Cerebellar nuclear complex (tissue), 1 donor: ENCODE measurements at places on chromosomes 6 and 20.

DNA sequence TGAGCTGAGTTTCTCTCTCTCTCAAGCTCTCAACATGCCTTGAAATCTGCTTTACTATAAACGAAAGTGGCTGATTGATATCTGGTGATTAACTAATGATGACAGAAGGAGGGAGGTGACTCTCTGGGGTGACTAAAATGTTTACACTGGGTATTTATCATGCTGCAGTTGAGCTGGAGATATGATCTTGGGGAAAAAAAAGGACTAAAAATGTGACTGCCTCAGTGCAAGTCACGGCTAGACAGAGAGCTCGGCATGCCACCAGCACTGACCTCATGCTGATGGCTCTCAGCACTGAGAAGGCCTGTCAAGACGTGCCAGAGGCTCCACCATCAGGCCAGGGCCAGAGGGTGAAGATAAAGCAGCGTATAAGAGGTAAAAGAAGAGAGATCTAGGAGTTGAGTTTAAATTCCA, 103.1 kb upstream of the SPACA1 start:
- peak; percentile 2 for DNase-seq

- DNase-seq: peak; percentile 5
Measured at GRCh38 chr6:149895833-149896271, 2.1 kb downstream of the RAET1E start.

- DNase-seq: no peak
Measured at GRCh38 chr20:24665196-24665595, 195.8 kb downstream of the SYNDIG1 start.

- DNase-seq: no peak
Measured at GRCh38 chr6:157516319-157517026, 135.5 kb downstream of the ZDHHC14 start.

DNA sequence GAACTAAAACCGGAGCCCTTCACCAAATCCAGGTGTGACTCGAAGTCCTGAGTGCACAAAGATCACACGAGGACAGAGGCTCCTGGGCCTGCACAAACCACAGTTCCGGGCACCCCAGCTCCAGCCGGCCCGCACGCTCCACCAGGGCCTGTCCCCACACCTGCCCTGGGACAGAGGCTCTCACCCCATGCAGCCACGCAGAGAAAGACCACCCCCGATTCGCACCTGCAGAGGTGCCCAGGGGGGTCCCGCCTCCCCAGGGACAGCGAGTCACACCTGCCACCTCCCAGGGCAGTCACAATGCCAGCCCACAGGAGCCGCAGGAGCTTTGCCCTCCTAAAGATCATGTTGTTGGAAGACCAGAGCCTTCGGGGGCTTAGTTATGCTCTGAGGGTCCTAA, 25.4 kb upstream of the MRGBP start:
- no peak for DNase-seq

DNA sequence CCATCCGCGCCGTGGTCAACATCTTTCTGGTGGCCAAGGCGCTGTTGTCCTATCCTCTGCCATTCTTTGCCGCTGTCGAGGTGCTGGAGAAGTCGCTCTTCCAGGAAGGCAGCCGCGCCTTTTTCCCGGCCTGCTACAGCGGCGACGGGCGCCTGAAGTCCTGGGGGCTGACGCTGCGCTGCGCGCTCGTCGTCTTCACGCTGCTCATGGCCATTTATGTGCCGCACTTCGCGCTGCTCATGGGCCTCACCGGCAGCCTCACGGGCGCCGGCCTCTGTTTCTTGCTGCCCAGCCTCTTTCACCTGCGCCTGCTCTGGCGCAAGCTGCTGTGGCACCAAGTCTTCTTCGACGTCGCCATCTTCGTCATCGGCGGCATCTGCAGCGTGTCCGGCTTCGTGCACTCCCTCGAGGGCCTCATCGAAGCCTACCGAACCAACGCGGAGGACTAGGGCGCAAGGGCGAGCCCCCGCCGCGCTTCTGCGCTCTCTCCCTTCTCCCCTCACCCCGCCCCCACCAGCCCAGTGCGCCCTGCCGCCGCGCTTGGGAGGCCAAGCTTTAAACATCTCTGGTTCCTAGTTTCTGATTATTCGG, 4.0 kb downstream of the SLC32A1 start:
- no peak for DNase-seq

- DNase-seq: no peak
Measured at GRCh38 chr20:297925-298775, 780 bp downstream of the ZCCHC3 start.

GRCh38 chr6:134628154-134628553, 310.2 kb upstream of the SGK1 start:
- no peak for DNase-seq

- no peak for DNase-seq
Measured at GRCh38 chr6:27777614-27778355, 134.4 kb downstream of the OR2B2 start.

- no peak for DNase-seq
Measured at GRCh38 chr6:151385177-151385576, 6.2 kb downstream of the ZBTB2 start.
